Endodermal cell (in vitro differentiated cells): ENCODE measurements at places on chromosomes 12 and 14. TPM values are rescaled to one million over a fixed set of nuclear protein-coding genes. Genes with fewer than 3 reads are reported as not detected.

Gene ACVRL1
- 0.36 and 0.42 TPM in 2 replicates for total RNA-seq

Gene NEUROD4
- total RNA-seq, result not detected in 3 replicates

Gene GALNT16
- total RNA-seq, result 2.1 and 2.2 TPM in 2 replicates

Gene PUS1
- total RNA-seq, result 53.8 and 56.7 TPM in 2 replicates

Gene ISCA2
- 46.6 to 59.8 TPM (median 58.1 TPM) in 3 replicates for total RNA-seq

Gene PRIM1
- 28.0 to 45.8 TPM (median 44.2 TPM) in 3 replicates for total RNA-seq

GRCh38 chr12:19482551-19483109 is 43.3 kb downstream of the AEBP2 start:
- DNase-seq, result peak; percentile 83

DNA sequence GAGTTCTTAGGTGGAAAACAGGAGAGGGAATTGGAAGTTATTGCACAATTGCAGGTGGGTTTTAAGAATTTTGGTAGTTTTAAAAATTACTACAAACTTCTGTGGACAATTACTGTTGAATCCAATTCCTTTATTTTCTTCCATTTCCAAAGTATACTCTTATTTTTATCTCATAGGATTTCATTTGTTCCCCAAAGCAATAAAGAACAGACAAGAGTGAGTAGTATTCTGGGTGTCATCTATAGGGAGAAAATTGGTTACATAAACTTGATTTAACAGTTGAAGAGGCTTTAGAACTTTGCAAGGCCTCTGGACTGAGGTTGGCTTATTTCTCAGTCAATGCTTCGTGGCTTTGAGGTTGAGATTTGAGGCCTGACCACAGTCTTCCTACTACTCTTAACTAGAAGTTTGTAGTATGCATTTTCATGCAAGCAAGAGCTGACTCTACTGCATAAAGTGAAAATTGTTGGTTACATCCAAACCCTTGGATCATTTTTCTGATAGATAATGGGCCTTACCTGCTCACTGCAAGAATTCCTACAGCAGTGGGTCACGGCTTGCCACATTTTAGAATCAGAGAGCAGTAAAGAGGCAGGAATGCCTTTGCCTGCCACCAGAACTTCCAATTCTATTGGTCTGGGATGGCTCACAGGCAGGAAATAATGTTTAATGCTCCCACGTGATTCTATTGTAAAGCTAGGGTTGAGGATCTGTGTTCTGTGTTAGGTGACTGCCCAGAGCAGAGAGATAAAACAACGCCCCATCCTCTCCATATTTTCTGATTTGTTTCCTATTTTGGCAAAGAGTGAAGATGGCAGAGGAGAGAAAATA is 270.5 kb downstream of the TTC6 start:
- no peak for DNase-seq

- peak; percentile 98 for DNase-seq
These were observed at the start of gene CCDC60 for GRCh38 chr12:119334430-119335170. TSS of gene CCDC60 (plus strand) at chr12:119334729. CDS start at chr12:119335177, 448 bp downstream.

- DNase-seq, result no peak
These were observed 5.7 kb upstream of the ATG101 start for GRCh38 chr12:52063981-52064649.

GRCh38 chr14:100110816-100111215 is 45.6 kb downstream of the EVL start:
- no peak for DNase-seq

GRCh38 chr12:54658306-54659264 is 10.4 kb upstream of the DCD start:
- DNase-seq, result peak; percentile 98

GRCh38 chr12:45257185-45257930 is 41.5 kb downstream of the ANO6 start:
- peak; percentile 71 for DNase-seq

DNA sequence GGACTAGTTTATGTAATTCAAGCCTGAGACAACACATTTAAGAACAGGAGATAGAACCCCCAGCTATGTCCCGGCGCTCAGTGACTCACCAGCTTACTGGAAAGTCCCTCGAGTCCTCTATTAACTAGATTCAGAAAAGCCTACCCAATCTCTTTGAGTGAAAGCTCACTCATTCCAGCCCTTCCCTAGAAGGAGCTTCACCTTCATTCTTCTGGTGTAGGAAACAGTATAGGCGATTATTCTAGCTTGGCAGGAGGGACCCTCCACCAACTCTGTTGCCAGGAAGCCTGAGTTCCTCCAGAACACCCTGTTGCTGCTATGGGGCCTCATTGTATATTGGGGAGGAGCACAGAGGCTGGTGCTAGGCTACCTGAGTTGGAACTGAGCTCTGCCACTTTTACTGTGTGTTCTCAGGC is 57.2 kb upstream of the AEBP2 start:
- peak; percentile 67 for DNase-seq

DNA sequence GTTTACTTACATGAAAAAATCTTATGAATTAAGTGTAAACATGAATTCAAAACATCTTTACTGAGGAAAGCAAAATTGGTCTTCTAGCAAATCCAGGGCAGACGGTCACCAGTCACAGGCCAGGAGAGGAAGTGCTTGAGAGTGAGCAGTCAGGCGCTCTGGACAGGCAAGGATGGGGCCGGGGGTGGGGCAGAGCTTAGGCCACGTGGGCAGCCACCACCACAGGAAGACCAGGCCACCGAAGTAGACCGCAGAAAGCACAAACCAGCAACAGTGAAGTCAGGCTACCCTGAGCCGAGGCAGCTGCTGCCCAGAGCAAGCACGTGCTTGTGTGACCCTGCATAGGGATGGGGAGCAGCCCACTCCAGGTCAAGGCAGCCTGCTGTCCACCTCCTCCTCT is 33.5 kb downstream of the SLC6A12 start:
- no peak for DNase-seq

GRCh38 chr12:18676996-18677588 is 60.7 kb downstream of the PLCZ1 start:
- DNase-seq, result no peak

GRCh38 chr14:93906341-93907329 is 20.5 kb upstream of the FAM181A start:
- peak; percentile 93 for DNase-seq

- DNase-seq, result no peak
These were observed 375.3 kb downstream of the BCAT1 start for GRCh38 chr12:24573621-24574020.

GRCh38 chr12:55930771-55931316 is at the start of gene DGKA:
TSS of gene DGKA (plus strand) at chr12:55931162. CDS start at chr12:55936504, 5,342 bp downstream.
- DNase-seq, result peak; percentile 86

DNA sequence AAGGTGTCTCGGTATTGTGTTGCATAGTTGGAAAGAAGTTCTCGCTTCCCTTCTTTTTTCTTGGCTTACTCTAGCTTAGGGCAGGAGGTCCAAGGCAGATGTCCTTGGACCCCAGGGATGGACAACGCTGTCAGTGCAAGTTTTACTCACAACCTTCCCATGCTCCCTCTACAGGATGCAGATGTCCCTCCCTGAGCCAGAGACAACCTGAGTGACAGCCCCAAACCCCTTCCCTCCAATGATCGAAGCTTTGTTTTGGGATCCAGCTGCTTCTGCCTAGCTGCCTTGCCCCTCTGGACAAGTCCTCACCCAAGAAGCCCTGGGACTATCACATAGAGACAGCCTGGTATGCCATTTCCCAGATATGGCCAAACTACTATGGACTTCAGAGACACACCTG is 112.0 kb upstream of the RAP1B start:
- DNase-seq, result peak; percentile 63

DNA sequence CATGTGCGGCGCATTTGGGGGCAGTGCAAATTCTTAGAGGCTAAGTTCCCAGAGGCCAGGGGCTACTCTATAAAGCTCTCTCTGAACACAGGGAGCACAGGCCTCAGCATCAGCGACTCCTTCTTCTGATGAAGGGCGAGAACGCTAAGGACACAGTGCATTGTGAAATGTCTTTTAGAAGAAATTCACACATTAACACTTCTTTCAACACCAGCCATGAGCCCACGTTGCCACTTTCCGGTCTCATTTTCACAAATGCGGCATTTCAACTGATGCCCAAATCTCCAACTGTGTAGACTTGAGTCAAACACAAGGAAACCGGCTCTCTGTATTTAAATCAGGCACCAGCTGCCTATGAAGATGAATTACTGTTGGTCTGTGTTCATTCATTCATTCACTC is 162.0 kb downstream of the FOXN3 start:
- DNase-seq, result no peak

DNA sequence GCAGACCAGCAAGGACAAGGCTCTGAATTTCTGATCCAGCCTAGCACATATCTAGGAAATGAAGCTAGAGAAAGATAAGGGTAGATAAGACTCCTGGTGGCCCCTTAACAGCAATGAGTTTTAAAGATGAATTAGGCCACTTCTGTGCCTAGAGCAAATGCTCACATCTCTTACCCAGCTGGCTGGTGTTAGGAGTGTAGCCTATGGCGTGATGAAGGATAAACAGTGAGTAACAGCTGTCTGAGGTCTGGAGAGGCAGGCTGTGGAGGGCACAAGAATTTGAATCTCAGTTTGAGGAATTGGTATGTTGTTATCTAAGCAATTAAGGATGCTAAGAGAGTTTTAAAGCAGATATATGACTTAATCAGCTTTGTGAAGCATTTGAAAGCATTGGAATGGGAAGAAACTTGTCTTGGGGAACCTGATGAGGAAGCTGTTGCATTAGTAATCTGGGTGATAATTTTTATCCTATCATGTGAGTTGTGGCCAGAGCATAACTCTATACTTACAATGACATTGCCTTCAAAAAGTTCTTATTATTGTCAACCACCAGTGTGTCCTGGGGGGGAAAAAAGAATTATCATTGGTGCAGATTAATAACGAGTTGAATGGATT is 161.8 kb downstream of the SRGAP1 start:
- no peak for DNase-seq

GRCh38 chr14:52821805-52822250 is 30.4 kb upstream of the GNPNAT1 start:
- no peak for DNase-seq

DNA sequence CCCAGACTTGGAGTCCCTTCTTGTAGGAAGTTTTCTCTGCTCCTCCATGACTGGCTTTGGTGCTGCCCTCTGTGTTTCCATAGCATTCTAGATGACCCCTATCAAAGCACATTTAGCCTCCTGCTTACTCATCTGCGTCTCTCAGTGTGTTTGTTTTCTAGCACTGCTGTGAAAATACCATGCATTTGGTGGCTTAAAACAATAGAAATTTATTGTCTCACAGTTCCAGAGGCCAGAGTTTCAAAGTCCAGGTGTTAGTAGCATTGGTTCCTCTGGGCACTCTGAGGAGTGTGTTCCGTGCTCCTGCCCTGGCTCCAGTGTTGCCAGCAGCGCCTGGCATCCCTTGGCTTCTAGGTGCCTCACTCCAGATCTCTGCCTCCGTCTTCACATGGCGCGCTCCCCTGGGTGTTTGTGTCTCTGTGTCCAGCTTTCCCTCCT is 86.1 kb downstream of the CACNA1C start:
- no peak for DNase-seq
